HL-60 (cell line): ENCODE measurements at places on chromosomes 16 and 17.
A peak's percentile ranks its signal among the peaks of the same experiment; 100 is the strongest.

GRCh38 chr17:27573971-27574525 lies 56.9 kb upstream of the LGALS9 start:
- DNase-seq, result no peak

DNA sequence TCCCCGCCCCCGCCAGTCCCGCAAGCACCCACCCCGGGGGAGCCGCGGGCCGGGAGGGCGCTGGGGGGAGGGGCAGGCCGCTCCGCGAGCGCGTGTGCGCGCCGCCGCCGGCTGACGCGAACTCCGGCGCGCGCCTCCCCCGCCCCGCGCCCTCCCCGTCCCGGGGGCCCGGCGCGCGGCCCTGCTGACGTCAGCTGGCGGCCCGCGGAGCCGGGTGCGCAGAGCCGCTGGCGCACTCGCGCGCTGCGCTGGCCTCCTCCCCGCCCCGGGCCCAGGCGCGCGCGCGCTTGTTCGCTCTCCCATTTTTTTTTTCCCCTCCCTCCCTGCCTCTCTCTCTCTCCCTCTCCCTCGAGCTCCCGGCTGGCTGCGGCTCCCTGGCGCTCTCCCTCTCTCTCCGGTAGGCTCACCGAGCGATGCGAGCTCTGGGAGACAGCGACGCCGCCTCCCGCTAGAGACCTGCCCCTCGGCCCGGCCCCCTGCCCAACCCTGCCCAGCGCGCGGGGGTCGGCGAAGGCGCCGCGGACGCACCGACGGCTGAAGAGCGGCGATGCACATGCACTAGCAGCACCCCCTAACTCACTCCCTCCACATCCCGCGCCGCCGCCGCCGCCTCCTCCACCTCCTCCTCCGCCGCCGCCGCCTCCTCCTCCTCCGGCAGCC lies at the start of gene GNAO1:
TSS of gene GNAO1 (plus strand) at position 334 of the 660 bp plus-strand sequence. CDS start 747 bp downstream, outside the sequence.
- DNase-seq, result no peak

DNA sequence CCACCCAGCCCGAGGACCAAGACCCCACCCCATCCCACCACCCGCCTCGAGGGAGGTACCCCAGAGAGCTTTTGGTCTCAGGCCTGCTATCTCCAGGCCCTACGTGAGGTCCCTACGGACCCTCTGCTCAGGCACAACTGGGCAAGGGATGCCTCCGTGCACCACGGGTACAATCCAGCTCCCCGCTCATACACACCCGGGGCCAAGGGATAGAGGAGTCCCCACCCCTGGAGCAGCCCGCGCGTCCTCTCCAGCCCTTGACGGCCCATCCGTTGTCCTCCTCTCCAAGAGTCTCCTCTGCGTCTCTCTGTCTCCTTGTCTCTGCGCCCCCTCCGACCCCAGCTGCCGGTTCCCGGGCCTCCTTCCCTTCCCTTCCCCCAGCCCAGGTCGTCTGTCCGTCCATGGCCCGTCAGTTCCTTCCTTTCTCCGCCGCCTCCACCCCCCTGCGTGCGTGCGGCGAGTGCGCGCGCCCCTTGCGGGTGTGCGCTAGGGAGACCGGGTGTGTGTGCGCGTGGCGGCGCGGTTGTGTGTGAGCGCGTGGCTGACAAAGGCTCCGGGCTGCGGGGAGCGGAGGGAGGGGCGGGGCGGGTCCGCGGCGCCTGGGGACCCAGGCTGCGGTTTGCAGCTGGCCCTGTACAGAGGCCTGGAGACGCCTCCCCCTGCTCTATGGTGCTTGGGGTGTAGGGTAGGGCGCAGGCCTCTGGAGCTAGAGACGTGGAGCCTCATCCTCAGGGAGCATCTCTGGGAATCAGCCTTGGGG lies 930 bp downstream of the SPNS2 start:
- DNase-seq, result peak; percentile 69

- no peak for DNase-seq
These were observed 44.0 kb upstream of the GSE1 start for GRCh38 chr16:85569039-85569614.

GRCh38 chr16:25886598-25886997 lies 194.8 kb downstream of the HS3ST4 start:
- no peak for DNase-seq

GRCh38 chr17:50210240-50211225 lies 9.1 kb upstream of the COL1A1 start:
- DNase-seq, result no peak

GRCh38 chr16:69083306-69083941 lies 22.0 kb upstream of the HAS3 start:
- DNase-seq, result no peak

- no peak for DNase-seq
These were observed 75.7 kb downstream of the NXN start for GRCh38 chr17:903691-904481.

- peak; percentile 29 for DNase-seq
These were observed 27.9 kb upstream of the OR4D1 start for GRCh38 chr17:58120195-58120822.

DNA sequence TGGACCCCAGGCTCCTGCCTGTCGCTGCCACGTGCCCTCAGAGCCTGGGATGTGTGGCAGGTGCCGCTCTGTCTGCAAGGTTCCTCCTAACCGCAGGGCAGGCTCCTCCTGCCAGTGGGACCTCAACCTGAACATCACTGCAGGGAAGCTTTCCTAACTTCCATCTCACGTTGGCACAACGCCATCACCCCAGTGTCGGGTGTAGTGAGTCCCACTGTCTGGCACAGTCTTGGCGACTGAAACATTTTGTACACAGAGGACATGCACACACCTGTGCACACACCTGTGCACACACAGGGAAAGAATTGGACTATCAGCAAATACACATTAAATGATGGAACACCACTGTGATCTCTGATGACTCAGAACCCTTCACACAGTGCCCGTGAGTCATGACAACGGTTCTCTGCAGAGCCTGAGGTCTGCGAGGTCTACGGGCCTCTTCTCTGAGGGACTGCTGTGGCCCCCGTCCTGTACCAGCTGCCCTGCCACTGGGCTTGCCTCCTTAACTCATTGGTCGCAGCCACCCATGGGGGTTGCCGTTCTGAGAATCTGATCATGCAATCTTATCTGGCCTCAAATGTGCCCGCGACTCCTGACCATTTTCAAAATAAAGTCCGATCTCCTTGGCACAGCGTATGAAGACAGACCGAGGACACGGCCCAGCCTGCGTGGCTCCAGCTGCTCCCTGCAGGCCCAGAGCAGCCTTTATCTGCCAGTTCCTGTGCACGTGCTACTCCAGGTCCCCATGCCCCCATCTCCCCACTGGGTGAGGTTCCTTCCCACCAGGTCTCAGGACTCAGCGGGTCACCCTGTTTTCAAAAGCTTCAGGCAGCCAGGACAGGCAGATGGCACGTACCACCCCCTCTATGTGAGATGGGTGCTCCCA lies 7.6 kb downstream of the CCDC57 start:
- DNase-seq, result peak; percentile 47

DNA sequence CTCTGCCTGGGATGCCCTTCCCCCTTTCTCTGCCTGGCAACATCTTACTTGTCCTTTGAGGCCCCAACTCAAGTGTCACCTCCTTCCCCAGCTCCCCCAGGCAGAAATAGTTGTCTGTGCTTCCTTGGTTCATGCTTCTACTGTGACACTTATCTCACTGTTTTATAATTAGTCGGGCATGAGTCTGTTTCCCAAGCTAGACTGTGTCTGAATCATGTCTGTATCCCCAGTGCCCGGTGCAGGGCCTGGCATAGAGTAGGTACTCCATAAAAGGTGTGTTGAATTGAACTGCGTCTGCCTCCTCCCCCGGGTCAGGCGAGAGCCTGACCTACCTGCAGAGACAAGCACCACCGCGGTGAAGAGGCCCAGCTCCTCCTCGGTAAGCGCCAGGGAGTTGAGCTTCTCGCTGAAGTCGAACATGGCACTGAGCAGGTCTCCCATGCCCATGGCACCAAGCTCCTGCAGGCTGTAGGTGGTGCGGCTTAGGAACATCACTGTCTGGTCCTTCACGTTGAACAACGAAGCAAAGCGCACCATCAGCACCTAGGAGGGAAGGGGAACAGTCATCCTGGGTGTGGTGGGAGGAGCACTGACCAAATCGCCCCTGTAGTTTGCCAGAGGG lies 6.7 kb downstream of the NR1D1 start:
- no peak for DNase-seq

- no peak for DNase-seq
These were observed 47.8 kb downstream of the LITAF start for GRCh38 chr16:11538880-11539279.

DNA sequence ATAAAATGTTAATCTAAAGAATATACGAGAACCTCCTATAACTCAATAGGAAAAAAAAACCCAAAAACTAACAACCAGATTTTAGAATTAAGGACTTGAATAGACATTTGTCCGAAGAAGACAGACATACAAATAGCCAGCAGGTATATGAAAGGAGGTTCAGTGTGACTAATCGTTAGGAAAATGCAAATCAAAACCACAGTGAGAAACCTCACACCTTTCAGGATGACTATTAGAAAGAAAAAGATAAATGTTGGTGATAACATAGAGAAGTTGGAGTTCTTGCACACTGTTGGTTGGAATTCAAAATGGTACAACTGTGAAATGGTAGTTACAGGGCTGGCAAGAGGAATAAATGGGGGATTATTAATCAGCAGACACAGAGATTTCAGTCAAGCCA lies 339.0 kb downstream of the TMEM114 start:
- no peak for DNase-seq

DNA sequence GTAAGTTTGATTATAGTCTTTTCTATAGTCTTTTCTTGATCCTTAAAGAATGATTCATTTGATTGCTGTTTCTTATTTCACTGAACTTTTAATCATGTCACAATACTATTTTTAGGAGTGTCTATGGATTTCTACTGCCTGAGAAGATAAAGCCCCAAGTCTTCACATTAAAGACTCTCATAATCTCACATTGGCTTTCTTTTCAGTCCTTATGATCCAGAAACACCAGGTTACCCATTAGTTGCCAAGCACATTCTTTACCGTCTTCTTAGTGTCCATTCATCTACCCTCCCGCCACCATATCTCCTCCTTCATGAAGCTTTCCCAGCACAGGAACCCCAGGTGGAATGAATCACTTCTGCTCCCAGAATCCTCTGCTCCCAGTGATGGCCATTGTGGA lies 49.5 kb upstream of the MYOCD start:
- DNase-seq, result no peak

GRCh38 chr16:19238406-19238805 lies 47.1 kb upstream of the CLEC19A start:
- no peak for DNase-seq

DNA sequence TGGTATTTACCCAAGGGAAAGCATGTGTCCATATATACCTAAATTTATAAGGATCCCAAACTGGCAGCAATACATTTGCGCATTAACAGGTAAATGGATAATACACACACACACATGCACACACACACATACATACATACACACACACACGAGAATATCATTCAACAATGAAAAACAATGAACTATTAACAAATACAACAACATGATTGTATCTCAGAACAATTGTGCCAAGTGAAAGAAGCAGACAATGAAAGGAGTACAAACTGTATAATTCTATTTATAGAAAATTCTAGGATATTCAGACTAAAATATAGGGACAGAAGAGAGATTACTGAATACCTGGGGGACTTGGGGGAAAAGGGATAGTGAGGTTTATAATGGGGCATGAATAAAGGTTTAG lies 323.0 kb downstream of the KCNJ2 start:
- no peak for DNase-seq

DNA sequence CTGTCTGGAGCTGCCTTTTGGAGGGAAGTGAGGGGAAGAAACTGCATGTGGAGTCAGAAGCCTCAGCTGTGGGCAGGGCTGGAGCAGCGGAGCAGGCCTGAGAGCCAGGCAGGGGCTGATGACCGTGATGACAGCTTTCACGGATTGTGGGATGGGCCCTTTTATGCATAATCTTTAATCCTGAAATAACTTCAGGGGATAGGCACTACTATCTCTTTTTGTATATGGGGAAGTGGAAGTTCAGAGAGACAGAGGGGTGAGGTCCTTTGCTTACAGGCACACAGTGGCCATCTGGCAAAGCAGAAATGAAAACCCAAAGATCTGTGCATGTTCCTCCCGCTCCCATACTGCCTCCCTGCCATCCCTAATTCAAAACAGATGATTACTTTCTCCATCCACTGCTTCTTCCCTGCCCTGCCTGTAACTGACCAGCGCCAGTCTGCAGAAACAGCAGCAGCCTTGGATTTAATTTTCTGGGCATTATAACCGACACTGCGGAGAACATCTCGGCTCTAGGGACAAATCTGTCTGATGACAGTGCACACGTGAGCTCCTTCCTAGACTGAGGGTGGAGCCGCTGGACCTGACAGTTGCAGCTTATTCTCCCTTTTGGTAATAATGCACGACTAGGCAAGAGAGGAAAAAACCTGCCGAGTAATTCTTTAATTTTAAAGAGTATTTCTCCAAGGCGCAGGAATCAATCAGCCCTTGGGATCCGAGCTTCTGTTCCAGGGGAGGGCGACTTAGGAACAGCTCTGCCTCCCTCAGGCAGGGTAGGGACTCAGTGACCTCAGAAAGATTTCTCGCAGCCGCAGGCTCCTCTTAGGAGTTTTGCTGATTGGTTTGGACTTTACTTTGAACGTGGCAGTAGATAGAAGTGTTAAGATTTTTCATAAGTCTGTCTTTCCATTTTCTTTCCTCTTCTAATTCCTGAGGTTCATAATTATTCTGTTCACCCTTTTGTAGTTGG lies 95.4 kb downstream of the UTP18 start:
- DNase-seq, result no peak

GRCh38 chr17:1267471-1267943 lies 2.7 kb upstream of the BHLHA9 start:
- no peak for DNase-seq

DNA sequence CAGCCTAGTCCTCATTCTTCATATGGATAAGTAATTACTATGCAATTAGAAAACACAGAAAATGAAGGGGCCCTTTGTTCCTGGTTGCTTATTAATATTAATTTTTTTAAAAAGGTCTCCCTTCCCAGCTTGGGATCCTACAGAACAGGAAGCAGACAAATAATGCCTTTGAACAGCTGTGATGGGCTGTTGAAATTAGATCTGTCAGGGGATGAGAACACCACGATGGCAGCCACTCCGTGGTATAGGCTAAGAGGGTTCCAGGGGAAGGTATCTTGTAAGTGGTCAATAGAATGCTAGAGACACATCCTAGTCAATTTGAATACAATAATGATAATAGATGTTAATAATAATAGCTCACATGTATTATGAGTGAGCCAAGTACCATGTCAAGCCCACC lies 83.1 kb downstream of the CCDC182 start:
- DNase-seq, result no peak

- no peak for DNase-seq
These were observed 17.3 kb downstream of the RSPRY1 start for GRCh38 chr16:57203451-57203850.

- DNase-seq, result no peak
These were observed 22.9 kb upstream of the PRSS54 start for GRCh38 chr16:58317608-58318152.

- no peak for DNase-seq
These were observed 50.2 kb downstream of the DNAH3 start for GRCh38 chr16:21100447-21100846.

DNA sequence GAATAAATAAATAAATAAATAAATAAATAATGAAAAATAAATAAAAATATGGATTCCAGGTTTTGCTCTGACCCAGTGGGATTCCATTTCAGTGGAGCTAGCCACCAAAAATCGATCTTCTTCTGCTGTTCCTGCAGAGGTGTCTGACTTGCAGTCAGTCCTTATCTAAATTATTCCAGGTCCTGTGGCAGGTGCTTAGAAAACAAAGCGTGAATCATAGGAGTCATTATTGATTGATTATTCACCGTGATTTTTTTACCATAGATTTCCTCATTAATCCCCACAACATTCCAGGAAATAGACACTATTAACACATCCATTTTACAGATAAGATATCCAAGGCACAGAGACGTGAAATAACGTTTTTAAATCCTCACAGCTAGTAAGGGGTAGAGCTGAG lies 31.5 kb upstream of the ABR start:
- DNase-seq, result no peak

- DNase-seq, result no peak
These were observed 158.2 kb downstream of the FOXL1 start for GRCh38 chr16:86736502-86736901.
